ENCODE measurements at places on chromosomes 1 and 21.

- DNase-seq = no peak
These were observed 75.7 kb downstream of the ENAH start for GRCh38 chr1:225577241-225577640.

- no peak for DNase-seq
These were observed 157.4 kb downstream of the DNM3 start for GRCh38 chr1:171998711-171999110.

DNA sequence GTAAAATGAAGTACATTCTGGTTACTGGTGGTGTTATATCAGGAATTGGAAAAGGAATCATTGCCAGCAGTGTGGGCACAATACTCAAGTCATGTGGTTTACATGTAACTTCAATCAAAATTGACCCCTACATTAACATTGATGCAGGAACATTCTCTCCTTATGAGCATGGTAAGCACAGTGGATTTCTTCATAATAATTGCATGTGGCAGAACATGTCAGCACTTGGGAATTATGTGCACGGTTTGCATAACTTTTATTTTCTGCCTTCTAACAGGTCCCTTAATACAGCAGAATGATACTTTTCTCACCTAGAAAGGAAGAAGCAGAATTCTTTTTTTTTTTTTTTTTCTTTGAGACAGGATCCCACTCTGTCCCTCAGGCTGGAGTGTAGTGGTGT, 3.8 kb downstream of the CTPS1 start:
- no peak for DNase-seq

GRCh38 chr1:227996187-227996950, 10.4 kb upstream of the WNT3A start:
- no peak for DNase-seq

GRCh38 chr1:154987326-154987725, 4.2 kb downstream of the FLAD1 start:
- DNase-seq = no peak

DNA sequence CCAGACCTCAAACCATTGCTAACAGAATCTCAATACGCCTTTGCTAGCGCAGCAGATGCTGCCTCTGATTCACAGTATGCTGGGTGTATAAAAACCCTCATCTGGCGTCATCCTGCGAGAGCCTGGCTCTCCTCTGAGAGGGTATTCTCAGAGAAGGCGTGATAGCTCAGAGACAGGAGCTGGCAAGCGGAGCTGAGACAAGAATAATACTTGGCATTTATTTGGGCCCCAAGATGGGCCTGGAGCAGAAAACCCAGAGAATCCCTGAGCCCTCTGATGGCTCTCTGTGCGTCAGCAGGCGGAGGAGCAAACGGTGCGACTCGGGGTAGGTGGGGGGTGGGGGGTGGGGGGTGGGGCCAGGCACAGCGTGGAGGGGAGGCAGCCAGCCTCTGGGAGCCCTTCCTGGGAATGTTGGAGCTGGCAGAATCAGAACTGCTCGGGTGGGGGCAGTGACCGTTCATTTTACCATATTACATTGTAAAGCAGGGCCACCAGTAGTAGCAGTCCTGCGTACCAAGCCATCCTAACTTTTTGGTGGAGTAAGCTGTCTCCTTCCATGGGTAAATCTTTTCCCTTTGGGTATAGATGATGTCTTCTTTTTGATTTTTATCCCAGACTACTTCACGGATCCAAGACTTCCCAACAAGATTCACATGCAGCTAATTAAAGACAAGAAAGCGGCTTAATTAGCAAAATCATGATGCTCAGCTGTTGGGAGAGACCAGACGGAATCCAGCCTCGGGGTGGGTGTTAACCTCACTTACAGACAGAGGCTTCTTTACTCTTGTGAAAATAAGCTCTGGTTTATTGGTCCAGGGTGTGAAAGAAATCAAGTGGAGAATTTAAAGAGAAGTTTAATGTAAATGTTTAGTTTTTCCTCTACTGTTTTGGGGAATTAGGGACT, 7.1 kb downstream of the RIIAD1 start:
- DNase-seq = peak; percentile 43

All from NCI-H1694 (cell line).